Stomach (tissue), 19 donors: ENCODE measurements at places on chromosomes 12 and 14.

DNA sequence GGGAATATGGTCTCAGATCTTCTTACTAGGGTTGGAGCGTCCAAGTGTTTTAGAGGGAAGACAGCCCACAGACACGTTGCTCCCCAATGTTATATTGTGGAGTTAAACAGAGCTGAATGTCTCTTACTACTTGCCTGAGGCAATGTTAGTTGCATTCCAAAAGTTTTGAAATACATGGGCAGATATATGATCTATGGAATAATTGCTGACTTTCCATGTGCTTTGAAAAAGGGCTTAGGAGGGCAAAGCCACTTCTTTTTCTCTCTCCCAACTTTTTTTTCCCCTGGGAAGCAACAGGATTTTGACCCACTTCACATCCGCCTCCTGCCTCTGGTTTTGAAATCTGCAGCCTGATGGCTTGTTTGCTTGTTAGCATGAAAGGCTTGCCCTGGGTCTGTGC lies 33.7 kb upstream of the PAX9 start:
- DNase-seq: no peak

- peak; percentile 30 for DNase-seq
Observed at GRCh38 chr12:122813310-122813713, 21.9 kb upstream of the HIP1R start.

- DNase-seq: peak; percentile 92
Observed at GRCh38 chr14:70972107-70972976, 65.1 kb downstream of the PCNX1 start.

- DNase-seq: no peak
Observed at GRCh38 chr12:84507956-84508850, 404.4 kb downstream of the SLC6A15 start.

DNA sequence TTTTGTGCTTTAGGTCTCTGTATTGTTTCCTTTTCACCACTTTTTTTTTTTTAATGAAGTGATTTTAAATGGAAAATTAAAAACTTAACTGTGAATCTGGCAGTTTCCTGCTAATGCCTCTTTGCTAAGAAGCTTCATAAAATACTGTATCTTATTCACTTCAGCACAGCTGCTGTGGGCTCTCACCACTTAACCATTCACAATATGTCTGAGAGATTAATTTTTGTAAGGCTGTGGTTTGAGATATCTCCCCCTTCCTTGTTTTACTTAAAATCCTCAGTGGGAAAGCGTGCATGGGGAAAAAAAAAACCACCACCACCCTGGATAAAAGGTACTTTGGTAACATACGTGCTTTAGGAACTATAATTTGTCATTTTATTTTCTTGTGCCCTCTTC lies 115.9 kb downstream of the ETV6 start:
- no peak for DNase-seq

DNA sequence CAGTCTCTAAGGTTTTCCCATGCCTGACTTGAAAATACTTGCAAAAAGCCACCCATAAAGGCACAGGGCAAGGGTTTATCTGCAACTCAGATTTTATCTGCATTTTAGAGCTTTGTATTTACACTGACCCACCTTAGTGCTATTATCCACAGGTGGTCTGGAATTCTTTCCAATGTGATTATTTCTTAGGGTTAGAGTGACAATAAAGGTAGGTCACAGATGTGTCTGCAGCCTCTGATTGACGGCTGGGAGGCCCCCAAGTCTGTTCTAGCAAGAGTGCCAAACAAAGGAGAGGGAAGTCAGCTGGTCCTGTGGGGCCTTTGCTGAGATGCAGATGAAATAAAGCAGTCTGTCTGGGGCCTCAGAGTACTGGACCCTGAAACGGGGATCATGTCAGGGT lies 64.0 kb downstream of the FRMD6 start:
- no peak for DNase-seq

DNA sequence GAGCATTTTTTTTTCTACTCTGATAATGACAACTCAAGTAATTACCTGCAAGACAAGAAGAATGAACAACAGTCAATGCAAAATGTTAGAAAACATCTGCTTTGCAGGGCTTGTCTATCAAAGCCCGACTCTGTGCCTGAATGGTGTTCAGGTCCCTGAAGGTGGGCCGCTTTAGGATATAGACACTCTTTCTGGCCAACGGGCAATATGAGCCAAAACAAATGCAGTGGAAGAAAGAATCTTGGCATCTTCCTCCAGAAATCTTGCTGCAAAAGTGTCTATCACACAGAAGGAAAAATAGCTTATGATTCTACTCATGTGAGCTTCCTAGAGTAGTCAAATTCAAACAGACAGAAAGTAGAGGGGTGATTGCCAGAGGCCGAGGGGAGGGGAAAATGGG lies 32.7 kb downstream of the FOS start:
- no peak for DNase-seq

DNA sequence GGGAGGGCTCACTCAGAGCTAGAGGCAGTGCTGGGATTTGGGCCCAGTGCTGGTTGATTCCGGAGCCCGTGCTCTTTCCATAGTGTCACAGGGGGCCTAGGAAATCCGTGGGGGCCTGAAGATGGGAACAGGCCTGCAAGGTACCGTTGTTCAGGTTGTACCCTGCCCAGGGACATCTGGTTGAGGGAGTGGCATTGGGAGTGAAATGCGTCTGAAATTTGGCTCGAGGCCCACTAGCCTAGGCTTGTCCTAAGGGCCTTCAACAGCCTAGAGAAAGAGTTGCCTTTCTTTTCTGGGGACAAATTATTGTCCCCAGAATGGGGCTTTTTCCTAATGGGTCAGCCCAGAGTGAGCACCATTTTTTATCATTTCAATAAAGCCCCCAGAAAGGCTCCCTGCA lies 26.4 kb upstream of the FAM222A start:
- DNase-seq: no peak
